ENCODE measurements at places on chromosomes 4 and X.

DNA sequence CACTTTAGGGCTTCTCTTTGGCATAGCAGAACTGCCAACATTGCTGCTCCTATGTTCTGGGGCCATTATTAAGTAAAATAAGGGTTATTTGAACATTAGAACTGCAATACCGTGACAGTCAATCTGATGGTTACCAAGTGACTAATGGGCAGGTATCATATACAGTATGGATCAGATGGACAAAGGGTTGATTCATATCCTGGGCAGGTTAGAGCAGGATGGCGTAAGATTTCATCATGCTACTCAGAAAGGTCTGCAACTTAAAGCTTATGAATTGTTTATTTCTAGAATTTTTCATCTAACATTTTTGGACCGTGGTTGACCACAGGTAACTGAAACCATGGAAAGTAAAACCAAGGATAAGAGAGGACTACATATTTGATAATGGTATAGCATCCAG, 40.9 kb downstream of the BRCC3 start:
- DNase-seq, result no peak

- DNase-seq, result no peak
Observed at GRCh38 chr4:141058591-141059512, 74.4 kb downstream of the RNF150 start.

DNA sequence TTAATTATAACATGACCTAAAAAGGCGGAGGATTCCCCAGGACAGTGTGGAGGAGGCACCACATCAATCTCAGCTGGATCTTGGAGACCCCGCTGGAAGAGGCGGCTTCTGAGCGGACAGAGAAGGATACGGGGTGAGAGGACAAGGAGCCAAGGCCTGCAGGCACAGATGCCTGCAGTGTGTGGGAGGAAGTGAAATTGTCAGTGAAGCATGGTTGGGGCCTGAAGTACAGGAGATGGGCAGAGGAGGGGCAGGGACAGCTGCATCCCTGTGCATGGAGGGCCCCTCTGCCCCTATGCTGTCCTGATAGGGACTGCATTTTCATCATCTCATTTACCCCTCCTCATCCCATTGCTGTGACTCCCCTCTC, 1.7 kb upstream of the SLC2A9 start:
- no peak for DNase-seq

- DNase-seq, result no peak
Observed at GRCh38 chr4:5955856-5956255, 62.4 kb downstream of the C4orf50 start.

DNA sequence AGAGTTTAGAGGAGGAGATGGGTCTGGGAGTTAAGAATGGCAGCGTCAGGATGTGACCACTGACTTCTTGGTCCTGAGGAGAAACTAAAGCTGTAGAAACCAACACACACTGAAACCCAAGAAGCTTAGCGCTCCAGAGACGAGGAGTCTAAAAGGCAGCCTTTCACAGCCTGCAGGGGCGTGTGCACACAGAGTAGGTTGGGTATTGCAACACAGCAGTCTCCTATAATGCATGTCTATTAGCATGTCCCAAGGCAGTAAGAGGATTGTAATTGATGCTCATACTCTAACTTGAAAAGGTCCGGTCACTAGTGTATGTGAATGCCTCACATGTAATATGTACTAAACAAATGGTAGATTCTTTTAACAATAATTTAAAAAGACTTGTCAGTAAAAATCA, 57.4 kb downstream of the PTTG2 start:
- no peak for DNase-seq

GRCh38 chrX:85378461-85378860, 1.0 kb downstream of the POF1B start:
- DNase-seq, result no peak

GRCh38 chrX:65667503-65668376, at the start of gene MSN:
Gene MSN, plus strand, starts transcription at chrX:65667654. Its CDS starts 188 bp downstream, at chrX:65667842.
- DNase-seq, result no peak

DNA sequence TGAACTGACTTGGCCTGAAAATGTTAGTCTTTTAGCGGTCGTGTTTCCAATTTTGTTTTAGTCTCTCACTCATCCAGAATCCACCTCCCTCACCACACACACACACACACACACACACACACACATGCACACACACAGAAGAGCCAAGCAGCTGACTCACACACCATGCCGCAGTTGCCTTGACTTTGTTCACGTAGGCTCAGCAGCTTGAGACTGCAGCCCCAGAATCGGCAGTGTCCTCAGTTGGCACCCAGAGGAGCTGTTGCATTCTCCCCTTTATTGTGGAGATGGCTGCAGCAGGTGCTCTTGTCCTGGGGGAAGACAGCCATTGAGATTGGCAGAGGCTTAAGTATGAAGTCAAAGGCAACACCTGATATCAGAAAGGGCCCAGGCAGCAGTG, 20.9 kb upstream of the XPNPEP2 start:
- DNase-seq, result no peak

DNA sequence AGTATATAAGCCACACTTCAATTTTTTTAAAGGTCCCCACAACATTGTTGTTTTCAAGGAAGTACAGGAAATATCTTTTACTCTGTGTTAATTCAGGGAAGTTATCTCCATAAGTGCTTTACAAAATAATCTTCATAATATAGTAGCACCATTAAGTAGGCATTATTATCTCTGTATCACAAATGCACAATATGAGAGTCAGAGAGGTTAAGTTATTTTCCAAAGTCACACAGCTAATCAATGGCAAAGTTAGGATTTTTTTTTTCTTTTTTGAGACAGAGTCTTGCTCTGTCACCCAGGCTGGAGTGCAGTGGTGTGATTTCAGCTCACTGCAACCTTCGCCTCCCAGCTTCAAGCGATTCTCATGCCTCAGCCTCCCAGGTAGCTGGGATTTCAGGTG, 35.1 kb upstream of the PI4K2B start:
- DNase-seq, result no peak

DNA sequence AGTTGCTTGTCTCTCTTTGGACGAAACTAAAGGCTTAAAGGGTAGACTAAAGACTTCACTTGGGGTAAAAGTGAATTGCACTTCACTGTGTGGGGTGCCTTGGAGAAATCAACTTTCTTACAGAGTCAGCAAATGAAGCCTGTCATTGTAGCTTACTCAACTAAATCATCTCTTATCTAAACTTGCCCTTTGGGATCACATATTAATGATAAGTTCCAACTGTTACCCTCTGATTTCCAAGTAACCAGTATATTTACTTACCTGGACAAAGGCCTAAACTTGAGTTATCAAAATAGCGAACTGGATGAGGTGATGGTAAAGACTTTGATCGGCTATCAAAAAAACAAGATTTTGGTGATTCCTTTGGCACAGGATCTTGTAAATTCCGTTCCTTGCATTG, 8.9 kb upstream of the BDH2 start:
- DNase-seq, result no peak

DNA sequence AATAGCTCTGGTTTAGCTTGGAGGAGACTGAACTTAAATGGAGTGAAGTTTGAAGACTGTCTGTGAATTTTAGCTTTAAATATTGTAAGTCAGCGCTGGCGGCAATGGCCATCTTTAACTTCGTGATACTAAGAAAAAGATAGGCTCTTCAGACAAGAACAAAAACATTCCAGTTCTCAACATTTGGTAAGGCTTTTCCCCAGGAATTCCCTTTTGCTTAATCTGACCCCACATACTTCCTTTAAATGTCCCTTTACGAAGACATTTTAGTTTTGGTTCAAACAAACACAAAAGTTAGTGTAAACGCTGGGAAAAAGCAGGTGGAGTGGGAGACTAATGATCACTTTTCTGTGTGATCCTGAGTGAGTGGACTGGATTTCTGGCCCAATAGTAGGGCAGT, 106.2 kb downstream of the MAML3 start:
- DNase-seq, result no peak

DNA sequence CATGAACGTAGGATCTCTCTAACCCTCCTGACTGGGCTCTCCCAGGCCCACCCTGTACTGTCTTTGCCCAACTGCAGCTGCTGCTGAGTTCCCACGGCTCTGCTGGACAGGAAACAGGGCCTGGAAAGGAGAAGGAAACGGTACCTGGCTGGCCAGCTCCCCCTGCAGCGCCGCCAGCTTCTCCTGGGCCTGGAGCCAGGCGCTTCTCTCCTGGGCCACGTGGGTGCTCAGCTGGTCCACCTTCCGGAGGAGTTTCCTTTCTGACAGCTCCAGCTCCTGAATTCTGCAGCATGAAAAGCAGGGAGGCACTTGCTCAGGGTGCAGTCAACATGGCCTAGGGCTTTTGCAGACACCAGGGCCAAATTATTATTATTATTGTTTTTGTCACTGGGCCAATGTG, 6.5 kb downstream of the C4orf50 start:
- no peak for DNase-seq

GRCh38 chrX:116342903-116343302, 93.5 kb upstream of the SLC6A14 start:
- no peak for DNase-seq

DNA sequence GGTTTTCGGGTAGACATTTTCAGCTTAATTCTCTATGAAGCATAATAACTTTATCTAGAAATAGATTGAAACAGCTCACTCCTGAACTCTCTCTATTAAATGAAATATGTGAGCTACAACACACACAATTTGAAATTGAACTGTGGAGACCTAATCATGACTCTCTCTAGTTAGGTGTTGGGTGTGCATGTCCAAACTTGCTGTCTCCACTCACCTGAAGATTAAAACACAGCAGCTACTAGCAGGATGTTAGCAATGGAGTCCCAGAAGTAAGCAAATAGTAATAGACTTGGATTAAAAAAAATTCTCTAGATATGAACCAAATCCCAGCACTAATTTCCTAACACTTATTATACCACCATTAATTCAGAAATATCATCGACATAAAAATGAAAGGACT, 173.1 kb downstream of the FSTL5 start:
- DNase-seq, result no peak

GRCh38 chrX:31909850-31910572, 838.2 kb upstream of the FTHL17 start:
- DNase-seq, result peak; percentile 16

Data from cerebellar nuclear complex (tissue), 1 donor.